Hepatocyte (in vitro differentiated cells): ENCODE measurements at places on chromosomes 3 and 15. TPM values are rescaled to one million over a fixed set of nuclear protein-coding genes. Genes with fewer than 3 reads are reported as not detected.

GRCh38 chr15:57752436-57752835 lies 45.9 kb downstream of the POLR2M start:
- no peak for DNase-seq
- no peaks in the 10 kb centered on the region for H3K27me3 ChIP-seq
- H3K36me3 ChIP-seq, result no peaks in the 10 kb centered on the region
- H3K4me3 ChIP-seq, result no peak overlapping the region
- no peak overlapping the region for H3K27ac ChIP-seq
- peaks cover 6% of the 10 kb centered on the region for H3K4me1 ChIP-seq

DNA sequence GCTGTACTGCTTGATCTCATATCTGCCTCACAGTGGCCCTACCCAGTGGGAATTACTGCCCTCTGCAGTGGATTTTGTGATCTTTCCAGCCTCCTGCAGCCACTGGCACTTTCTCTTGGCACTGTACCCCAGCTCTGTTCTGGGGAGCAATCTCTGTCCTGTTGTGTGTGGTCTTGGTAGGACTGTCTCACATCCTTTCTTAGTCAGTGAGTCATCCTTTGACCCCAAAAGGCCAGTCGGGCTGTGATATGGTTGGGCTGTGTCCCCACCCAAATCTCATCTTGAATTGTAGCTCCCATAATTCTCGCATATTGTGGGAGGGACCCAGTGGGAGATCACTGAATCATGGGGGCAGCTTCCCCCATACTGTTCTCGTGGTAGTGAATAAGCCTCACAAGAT lies 133.3 kb upstream of the TPM1 start:
- H3K27me3 ChIP-seq, result no peaks in the 10 kb centered on the region
- no peak for DNase-seq
- H3K27ac ChIP-seq, result no peak overlapping the region
- no peak overlapping the region for H3K4me3 ChIP-seq
- H3K36me3 ChIP-seq, result no peaks in the 10 kb centered on the region
- H3K4me1 ChIP-seq, result peaks cover 7% of the 10 kb centered on the region

GRCh38 chr15:88476635-88477060 lies 9.1 kb downstream of the MRPS11 start:
- peak; percentile 72 for DNase-seq
- no peak overlapping the region for H3K27ac ChIP-seq
- H3K4me3 ChIP-seq, result no peak overlapping the region
- no peaks in the 10 kb centered on the region for H3K36me3 ChIP-seq
- H3K4me1 ChIP-seq, result no peaks in the 10 kb centered on the region

DNA sequence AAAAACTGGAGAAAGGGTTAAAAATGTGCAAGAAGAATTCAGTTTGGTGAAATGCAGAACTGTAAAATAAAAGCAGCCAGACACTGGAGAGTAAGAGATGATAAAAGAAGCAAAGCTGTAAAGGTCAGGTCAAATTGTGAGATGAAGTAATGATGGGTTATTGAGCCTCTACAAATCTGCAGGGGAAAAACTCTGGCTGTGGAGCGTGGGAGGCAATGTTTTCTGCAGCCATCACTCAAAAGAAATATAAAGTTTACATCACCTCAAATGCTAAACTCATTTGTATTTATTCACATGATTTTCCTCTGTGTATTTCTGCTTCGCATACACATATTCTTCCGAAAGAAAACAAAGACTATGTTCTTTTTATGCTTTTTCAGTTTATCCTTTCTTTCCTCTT lies 158.8 kb upstream of the GPR149 start:
- H3K27me3 ChIP-seq, result no peaks in the 10 kb centered on the region
- no peak overlapping the region for H3K27ac ChIP-seq
- no peaks in the 10 kb centered on the region for H3K4me1 ChIP-seq
- H3K4me3 ChIP-seq, result no peak overlapping the region
- no peak for DNase-seq
- no peaks in the 10 kb centered on the region for H3K36me3 ChIP-seq

GRCh38 chr3:118986734-118987133 lies 47.9 kb downstream of the IGSF11 start:
- no peak overlapping the region for H3K4me3 ChIP-seq
- no peak overlapping the region for H3K27ac ChIP-seq
- no peak for DNase-seq
- no peaks in the 10 kb centered on the region for H3K27me3 ChIP-seq

DNA sequence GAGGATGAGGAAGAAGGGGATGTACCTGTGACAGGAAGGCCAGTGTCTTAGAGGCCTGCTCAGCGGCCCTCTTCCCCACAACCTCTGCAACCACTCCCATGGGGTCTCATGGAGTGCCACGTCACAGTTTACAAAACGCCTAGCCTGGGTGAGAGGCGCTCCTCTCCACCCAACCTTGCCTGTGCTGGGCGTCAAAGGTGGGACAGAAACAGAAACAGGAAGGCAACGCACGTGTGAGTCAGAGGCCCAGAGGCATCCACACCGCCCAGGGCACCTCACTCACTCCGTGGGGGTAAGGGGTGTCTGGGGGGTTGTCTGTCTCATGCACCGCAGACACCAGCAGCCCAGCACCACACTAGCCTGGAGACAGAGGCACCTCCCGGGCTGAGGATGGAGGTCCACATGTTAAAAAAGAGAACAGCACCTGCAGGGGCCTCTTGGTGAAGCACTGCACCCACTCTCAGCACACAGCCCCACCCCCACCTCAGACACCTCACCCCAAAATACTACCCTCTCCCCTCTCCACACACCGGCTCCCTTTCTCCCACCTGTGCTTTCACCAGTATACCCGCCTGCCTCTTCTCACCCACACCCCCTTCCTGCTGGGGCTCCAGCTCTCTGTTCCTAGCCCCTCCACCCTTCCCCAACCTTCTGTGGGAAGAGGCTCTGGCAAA lies 4.7 kb upstream of the CALML4 start:
- H3K36me3 ChIP-seq, result no peaks in the 10 kb centered on the region
- H3K4me3 ChIP-seq, result no peak overlapping the region
- H3K4me1 ChIP-seq, result peaks cover 17% of the 10 kb centered on the region

MPI gene
- polyA plus RNA-seq, result 32.6 and 32.8 TPM in 2 replicates

IGSF11 gene
- 0.45 and 1.0 TPM in 2 replicates for polyA plus RNA-seq

ALG3 gene
- 120 and 122 TPM in 2 replicates for polyA plus RNA-seq

PRR20G gene
- polyA plus RNA-seq, result not detected in 2 replicates

TRIM69 gene
- polyA plus RNA-seq, result 6.5 and 9.7 TPM in 2 replicates

MBNL1 gene
- polyA plus RNA-seq, result 20.5 and 27.9 TPM in 2 replicates

CPEB1 gene
- 1.2 and 1.9 TPM in 2 replicates for polyA plus RNA-seq
